ENCODE measurements at places on chromosomes 12 and 14. TPM values are rescaled to one million over a fixed set of nuclear protein-coding genes. Genes with fewer than 3 reads are reported as not detected.

- H3K36me3 ChIP-seq: no peaks in the 10 kb centered on the region
- DNase-seq: no peak
- no peaks in the 10 kb centered on the region for H3K27me3 ChIP-seq
- no peaks in the 10 kb centered on the region for H3K4me1 ChIP-seq
These were observed 89.4 kb downstream of the OTX2 start for GRCh38 chr14:56720703-56721460.

The LHX5 gene
- not detected for total RNA-seq

The SLC16A7 gene
- total RNA-seq: 46.7 TPM

GRCh38 chr14:38848243-38848935 is 254.6 kb downstream of the SEC23A start:
- no peak overlapping the region for H3K4me3 ChIP-seq
- H3K27ac ChIP-seq: no peak overlapping the region
- no peaks in the 10 kb centered on the region for H3K4me1 ChIP-seq
- no peaks in the 10 kb centered on the region for H3K36me3 ChIP-seq

- DNase-seq: no peak
- H3K27ac ChIP-seq: no peak overlapping the region
- H3K4me3 ChIP-seq: no peak overlapping the region
- H3K4me1 ChIP-seq: no peaks in the 10 kb centered on the region
- H3K36me3 ChIP-seq: no peaks in the 10 kb centered on the region
- no peaks in the 10 kb centered on the region for H3K27me3 ChIP-seq
These were observed 59.4 kb downstream of the HELB start for GRCh38 chr12:66361703-66362102.

DNA sequence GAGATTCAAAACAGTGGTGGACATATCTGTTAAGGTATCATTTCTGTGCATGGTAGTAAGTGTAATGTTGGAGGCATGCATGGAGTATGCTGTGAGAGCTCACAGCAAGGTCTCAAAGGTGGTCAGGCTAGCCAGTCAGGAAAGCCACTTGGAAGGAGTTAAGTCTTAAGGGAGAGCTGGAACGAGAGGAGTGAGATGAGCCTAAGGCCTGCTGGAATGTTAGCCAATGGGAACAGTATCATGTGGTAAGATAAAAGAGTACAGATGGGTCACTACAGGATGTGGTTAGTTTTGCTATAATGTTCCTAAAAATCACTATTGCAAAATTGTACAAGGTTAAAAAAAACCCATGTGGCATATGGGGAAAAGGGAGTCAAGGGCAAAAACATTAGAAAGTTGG is 311.7 kb upstream of the E2F7 start:
- no peaks in the 10 kb centered on the region for H3K27me3 ChIP-seq
- no peak overlapping the region for H3K27ac ChIP-seq
- H3K36me3 ChIP-seq: no peaks in the 10 kb centered on the region
- no peaks in the 10 kb centered on the region for H3K4me1 ChIP-seq

GRCh38 chr12:4143896-4144295 is 129.7 kb upstream of the CCND2 start:
- no peak overlapping the region for H3K4me3 ChIP-seq
- no peaks in the 10 kb centered on the region for H3K36me3 ChIP-seq
- H3K27ac ChIP-seq: no peak overlapping the region
- no peaks in the 10 kb centered on the region for H3K27me3 ChIP-seq
- no peak for DNase-seq

DNA sequence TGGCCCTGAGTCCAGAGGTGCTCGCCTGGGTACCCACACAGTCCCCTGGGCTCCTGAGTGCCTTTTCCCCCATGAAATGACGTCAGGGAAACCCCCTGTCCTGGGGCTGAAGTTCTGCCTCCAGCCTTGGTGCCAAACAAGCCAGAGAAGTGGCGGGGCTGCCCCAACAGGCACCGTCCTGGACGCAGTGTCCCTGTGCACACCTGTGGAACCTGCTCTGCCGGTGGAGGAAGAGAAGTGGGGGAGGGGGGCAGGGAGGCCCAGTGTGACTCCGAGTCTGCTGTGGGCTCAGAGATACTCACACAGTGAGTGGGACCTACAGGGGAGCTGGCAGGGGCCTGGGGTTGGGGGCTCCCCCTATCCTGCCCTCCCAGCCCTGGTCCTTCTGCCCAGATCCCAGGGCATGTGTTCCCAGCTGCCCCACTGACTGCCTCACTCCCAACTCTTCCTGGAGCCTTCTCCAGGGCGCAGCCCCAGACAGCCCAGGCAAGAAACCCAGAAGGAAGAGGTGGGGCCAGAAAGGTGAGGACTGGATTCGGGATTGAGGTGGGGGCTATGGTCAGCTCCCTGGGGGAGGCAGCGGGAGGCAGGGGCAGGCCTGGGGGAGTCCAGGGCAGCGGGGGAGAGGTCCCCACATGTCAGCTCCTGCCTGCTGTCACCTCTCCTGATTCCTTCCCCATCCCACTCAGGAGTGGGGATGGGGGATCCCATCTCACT is 24.7 kb downstream of the CCDC85C start:
- H3K27me3 ChIP-seq: no peaks in the 10 kb centered on the region
- DNase-seq: no peak
- no peak overlapping the region for H3K27ac ChIP-seq
- H3K4me3 ChIP-seq: no peak overlapping the region

The WSCD2 gene
- total RNA-seq: 5.6 TPM

DNA sequence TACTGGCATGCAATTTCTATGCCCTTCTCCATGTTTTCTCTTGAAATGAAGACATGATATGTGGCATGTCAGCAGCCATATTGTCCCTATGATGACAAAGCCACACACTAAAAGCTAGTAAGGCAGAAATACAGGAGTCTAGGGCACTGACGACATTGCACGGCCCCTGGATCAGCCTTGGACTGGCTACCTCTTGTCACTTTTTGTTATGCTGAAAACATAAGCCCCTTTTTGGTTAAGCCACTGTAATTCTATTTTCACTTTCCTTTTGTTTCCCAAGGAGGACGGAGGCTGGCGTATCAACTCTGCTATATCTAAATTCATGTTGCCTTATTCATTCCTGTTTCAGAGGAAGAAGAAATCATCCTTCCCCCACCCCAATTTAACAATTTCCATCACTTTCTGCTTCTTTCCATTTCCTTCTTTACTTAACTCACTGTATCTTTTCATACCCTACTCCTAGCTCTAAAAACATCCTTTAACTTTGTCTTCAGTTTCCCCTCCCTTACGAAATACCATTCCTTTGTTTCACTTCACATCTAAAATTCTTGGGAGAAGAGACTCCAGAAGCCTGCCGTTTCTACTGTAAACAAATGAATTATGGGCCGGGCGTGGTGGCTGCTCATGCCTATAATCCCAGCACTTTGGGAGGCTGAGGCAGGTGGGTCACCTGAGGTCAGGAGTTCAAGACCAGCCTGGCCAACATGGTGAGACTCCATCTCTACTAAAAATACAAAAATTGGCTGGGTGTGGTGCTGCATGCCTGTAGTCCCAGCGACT is 364.1 kb downstream of the PCNX1 start:
- H3K27ac ChIP-seq: no peak overlapping the region
- H3K4me3 ChIP-seq: no peak overlapping the region
- H3K27me3 ChIP-seq: no peaks in the 10 kb centered on the region
- no peak for DNase-seq
- no peaks in the 10 kb centered on the region for H3K4me1 ChIP-seq
- no peaks in the 10 kb centered on the region for H3K36me3 ChIP-seq

The SERPINA3 gene
- total RNA-seq: 220 TPM

- H3K27me3 ChIP-seq: no peaks in the 10 kb centered on the region
- no peaks in the 10 kb centered on the region for H3K36me3 ChIP-seq
- no peak overlapping the region for H3K4me3 ChIP-seq
- H3K4me1 ChIP-seq: no peaks in the 10 kb centered on the region
- H3K27ac ChIP-seq: no peak overlapping the region
- DNase-seq: no peak
These were observed 114.8 kb upstream of the RFLNA start for GRCh38 chr12:124179936-124180607.

DNA sequence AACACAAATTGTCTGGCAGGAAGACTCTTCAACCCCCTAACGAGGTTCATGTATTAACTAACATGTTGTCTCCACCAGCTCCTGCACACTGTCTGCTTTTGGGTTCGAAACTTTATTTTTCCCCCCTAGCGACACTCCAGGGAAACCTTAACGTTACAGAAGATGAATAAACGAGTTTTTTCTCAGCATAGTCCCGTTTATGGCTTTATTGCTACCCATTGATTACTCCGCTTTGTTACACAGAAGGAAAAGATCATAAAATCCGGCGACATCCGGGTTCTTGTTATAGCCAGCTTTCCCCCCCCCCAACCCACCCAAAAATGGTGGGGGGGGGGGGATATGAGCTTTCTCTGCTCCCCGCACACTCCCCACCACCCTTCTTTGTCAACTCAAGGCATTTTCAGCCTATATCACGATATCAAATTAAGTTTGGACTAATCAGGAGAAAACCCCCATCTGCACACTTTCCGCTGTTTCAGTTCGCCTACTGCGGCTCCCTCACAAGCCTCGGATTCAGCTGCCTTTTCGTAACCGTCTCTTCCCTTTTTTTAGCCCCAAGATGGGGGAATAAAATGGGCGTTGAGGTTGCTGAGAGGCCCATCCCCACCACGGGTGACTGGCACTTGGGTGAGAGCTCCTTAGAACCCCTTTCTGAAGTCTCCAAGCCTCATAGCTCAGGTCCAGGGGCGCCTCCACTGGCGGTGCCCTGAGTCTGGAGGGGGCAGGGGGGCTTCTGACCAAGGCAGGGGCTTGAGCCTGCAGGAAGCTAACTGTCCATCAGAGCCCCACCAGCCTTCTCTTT is 1.4 kb upstream of the HOXC6 start:
- no peak overlapping the region for H3K4me3 ChIP-seq
- no peaks in the 10 kb centered on the region for H3K27me3 ChIP-seq
- no peak overlapping the region for H3K27ac ChIP-seq
- no peak for DNase-seq
- no peaks in the 10 kb centered on the region for H3K36me3 ChIP-seq

DNA sequence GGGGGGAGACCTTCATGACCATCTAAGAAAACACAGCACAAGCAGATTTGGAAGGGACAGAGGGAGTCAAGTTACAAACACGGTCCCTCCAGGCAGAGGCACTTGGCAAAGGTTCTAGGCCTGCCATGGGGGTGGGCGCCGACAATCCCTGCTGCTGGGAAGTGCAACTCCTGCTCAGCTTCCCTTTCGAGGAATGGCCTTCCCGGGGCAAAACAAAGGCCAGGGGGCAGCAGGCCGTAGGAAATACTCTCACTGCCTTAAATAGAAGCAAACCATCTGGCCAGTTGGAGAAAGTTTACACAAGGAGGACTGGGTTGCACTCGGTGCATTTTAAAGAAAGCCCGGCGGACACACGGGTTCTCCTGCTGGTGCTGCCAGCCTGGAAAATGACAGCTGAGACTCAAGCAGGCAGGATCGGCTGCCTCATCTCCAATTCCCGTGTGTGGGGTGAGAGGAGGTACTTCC is 65.8 kb downstream of the ITPK1 start:
- H3K36me3 ChIP-seq: no peaks in the 10 kb centered on the region
- no peak overlapping the region for H3K4me3 ChIP-seq
- H3K27me3 ChIP-seq: no peaks in the 10 kb centered on the region

- H3K36me3 ChIP-seq: no peaks in the 10 kb centered on the region
- H3K27me3 ChIP-seq: no peaks in the 10 kb centered on the region
- H3K4me1 ChIP-seq: peaks cover 1% of the 10 kb centered on the region
- no peak for DNase-seq
- H3K4me3 ChIP-seq: no peak overlapping the region
- no peak overlapping the region for H3K27ac ChIP-seq
These were observed 330.8 kb upstream of the SOX5 start for GRCh38 chr12:24280056-24280842.

The IL22 gene
- not detected for total RNA-seq

The SMIM41 gene
- total RNA-seq: 0.84 TPM

GRCh38 chr12:95966287-95966870 is 23.2 kb downstream of the AMDHD1 start:
- no peak overlapping the region for H3K27ac ChIP-seq
- no peaks in the 10 kb centered on the region for H3K4me1 ChIP-seq
- H3K4me3 ChIP-seq: no peak overlapping the region
- DNase-seq: no peak
- H3K27me3 ChIP-seq: no peaks in the 10 kb centered on the region

GRCh38 chr12:43852744-43853143 is 16.9 kb downstream of the TMEM117 start:
- H3K4me1 ChIP-seq: peaks cover 3% of the 10 kb centered on the region
- no peaks in the 10 kb centered on the region for H3K36me3 ChIP-seq
- no peaks in the 10 kb centered on the region for H3K27me3 ChIP-seq
- no peak overlapping the region for H3K4me3 ChIP-seq
- no peak for DNase-seq

DNA sequence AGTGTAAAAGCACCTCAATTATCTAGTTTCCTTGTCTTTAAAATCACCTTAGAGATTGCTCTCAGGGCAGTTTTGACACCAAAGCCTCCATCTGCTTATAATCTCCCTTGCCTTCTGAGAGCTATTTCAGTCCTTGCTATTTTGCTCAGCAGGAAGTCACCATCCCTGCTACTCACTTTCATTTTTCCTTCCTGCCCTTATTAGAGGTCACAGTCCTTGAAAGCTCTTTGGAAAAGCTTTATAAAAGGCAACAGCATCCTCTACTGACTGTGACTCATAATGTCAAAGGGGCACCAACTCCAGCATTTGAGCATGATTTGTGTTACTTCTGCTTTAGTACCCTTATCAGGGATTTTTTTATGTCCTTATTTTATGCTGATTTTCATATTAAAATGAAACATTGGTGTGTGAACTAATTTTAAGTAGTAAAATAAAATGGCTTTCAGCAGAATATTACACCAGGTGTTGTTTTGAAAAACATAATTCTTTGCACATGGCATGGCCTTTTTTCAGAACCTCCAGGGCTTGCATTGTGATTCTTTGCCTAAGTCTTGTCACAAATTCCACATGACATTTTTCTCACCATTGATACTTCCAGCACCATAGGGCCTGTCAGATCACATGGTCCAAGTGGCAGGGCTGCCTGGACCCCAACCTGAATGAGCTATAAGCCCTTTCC is 213.0 kb downstream of the ADAMTS20 start:
- DNase-seq: no peak
- H3K4me1 ChIP-seq: no peaks in the 10 kb centered on the region
- no peak overlapping the region for H3K27ac ChIP-seq
- no peaks in the 10 kb centered on the region for H3K27me3 ChIP-seq

DNA sequence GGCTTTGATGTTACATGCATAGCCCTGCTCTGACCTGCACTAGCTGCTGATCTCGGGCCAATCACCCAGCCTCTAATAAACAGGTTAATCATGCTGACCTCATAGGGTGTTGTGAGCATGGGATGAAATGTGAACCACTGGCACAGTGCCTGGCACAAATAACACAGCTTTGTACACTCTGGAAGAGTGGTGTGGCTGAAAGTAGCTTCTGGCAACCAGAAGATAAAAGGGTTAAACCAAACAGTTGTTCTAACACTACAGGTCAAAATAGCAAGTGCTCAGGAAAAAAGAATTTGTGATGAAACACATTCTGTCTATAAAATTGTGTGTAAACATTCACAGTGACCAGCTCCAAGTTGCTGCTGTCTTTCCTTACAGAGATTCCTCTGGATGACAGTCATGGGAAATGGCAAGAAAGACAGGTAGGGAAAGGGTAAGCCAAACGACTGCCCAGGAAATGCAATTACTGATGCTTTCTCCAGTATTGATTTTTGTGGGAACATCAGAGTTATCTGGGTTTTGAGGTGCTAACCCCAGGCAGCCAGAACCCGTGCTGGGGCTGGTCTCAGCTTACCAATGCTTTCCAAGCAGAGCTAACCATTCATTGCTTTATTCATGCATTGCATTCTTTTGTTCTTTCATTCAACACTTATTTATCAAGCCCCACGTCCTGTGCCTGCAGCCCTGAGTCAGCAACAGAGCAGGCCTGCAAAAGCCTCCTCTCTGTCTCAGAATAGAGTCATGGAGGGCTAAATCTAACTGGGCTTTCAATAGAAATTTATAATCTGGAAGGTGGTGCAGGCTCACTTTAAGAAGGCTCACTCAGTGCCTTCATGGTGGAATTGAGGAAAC is 38.1 kb upstream of the CAPRIN2 start:
- H3K36me3 ChIP-seq: no peaks in the 10 kb centered on the region
- no peak overlapping the region for H3K27ac ChIP-seq
- no peak overlapping the region for H3K4me3 ChIP-seq
- no peak for DNase-seq
- no peaks in the 10 kb centered on the region for H3K27me3 ChIP-seq

The SMCO2 gene
- total RNA-seq: 0.52 TPM

All from aorta (tissue), 5 donors.